ENCODE measurements at places on chromosomes 3 and 15.

DNA sequence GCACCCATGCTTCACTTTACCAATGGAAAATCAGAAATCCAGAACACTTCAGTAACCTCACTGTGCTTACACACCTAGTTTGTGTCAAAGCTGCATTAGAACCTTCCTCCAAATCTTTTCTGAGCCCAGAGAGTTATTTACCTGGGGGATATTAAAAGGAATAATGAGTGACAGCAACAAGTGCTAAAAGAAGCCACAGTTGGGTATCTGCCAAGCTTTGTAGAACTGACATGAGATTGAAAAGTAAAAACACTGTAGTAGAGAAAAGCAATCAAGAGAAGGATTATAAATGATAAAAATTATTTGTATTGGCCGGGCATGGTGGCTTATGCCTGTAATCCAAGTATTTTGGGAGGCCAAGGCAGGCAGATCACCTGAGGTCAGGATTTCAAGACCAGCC is 8.8 kb upstream of the TBC1D23 start:
- DNase-seq, result no peak

DNA sequence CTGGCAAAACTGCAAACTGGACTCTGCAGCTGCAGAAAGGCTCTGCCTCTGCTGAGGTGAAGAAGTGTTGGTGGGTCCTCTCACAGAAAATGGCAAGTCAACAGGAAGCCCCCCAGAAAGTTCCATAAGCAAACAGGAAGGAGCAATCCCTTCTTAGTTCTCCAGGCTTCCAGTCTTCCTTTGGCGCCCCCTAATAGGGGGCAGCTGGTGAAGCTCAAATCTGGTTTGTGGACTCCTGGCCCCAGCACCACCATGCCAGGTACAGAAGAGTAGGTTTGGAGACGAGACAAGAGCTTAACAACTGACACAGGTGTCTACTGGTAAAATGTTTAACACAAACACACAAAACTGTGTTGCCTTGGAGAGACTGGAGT is 35.5 kb downstream of the LEO1 start:
- no peak for DNase-seq

DNA sequence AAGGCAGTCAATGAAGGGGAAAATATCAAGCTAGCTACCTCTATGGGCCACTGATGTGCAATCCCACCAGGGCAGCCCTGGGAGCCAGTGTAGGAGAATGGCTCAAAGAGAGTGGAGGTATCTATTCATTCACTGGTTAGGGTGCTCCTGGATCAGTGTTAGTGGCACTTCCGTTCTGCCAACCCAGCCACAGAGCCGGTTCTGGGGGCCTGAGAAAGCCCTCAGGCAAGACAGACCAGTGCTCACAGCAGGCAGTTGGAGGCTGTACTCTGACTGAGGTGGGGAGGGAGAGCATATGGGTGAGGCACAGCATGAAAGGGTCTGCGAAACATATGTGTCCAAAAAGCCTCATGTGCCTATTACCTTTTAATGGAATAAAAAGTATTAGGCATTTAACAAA is 109.3 kb downstream of the KCNMB2 start:
- no peak for DNase-seq

DNA sequence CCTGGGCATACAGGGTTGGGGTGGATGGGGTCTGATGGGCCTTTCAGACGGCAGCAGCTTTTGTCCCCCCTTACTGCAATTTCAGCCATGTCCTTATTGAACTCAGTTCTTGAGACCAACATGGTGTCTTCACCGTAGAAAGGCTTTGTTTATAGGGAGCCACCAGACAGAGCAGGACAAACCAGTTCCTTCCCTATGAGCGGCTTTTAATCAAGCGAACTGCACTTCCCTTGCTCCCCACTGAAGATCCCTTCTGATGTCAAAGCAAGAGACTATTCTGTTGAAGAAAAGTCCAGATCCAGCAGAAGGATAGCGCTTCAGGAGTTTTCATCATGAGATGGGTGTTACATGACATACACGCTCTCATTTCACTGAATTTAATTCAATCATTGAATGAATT is 100.4 kb downstream of the CD47 start:
- DNase-seq, result no peak

DNA sequence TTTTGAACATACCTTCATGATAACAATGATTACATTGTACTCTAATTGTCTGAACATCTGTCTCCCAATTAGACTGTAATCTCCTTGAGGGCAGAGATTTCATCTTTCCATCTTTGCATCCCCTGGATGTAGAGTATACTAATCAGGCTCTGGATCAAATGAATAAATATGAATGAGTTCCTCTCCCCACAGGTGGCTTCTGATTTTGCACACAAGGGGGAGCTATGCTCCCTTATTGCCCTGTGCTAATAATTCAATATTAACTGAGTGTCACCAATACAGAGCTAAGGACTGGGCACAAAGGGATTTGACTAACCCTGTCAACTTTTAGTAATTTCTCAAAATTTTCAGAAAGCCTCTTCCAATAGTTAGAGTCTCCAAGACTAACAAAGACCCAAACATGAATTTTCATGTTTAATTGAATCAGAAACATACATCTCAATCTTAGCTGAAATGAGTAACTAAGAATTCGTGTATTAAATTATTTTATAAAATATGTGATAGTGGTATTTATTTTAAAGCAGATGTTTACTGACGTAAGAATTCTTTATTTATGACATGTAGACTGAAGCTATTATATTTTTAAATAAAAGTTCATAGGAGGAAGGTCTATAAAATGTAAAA is 3.0 kb downstream of the DUOXA1 start:
- peak; percentile 69 for DNase-seq

- no peak for DNase-seq
These were observed 151.0 kb downstream of the ALDH1A2 start for GRCh38 chr15:57914350-57915055.

- peak; percentile 70 for DNase-seq
These were observed 3.4 kb downstream of the PARP9 start for GRCh38 chr3:122560680-122561079.

DNA sequence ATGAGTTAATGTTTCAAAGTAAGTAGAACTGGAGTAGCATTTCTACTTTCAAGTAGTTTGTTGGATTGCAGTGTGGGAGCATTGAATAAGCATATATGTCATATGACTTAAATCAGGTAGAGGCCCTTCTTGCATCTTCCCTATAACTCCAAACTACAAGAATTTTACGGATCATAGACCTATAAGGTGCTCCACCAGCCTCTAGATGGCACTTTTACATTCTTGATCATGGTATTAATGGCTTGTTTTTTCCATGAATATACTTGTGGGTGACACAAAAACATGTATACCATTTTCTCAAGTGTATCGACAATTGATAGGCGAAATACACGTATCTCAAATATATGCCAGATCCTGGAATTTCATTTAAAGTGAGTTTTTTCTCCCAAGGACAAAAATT is 311.1 kb downstream of the ZPLD1 start:
- no peak for DNase-seq

- DNase-seq, result no peak
These were observed 146.1 kb downstream of the SMAD6 start for GRCh38 chr15:66848116-66848515.

DNA sequence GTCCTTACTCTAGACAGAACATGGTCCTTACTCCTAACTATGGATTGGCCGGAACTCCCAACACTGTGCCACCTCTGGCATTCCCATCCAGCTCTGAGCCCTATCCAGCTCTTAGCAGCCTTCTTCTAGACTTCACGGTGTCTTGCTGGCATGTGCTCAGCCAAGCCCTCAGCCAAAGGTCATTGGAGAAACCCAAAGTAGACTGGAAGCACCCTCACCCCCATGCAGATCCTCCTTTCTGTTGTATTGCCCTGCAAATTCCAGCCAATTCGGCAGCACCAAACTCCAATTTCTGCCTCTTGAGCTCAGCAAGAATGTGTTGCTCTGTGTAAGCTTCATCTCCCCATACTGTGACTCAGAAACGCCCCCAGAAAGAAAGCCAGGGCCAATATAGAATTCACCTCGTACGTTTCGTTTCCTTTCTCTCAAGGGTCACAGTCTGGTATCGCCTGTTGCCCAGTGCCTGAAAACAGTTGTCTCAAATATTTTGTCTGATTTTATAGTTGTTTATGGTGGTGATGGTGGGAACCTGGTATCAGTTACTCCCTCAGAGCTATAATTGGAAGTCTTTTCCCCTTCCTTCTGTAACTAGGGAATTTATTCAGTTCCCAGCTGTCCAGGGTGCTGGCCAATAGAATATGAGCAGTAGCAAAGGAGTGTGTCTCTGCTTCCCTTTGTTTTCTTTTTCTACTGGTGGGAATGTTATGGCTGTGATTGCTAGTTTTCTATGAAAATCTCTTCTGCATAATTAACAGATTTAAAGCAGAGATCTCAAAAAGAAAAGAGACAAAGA is 28.4 kb upstream of the EPHB3 start:
- no peak for DNase-seq

DNA sequence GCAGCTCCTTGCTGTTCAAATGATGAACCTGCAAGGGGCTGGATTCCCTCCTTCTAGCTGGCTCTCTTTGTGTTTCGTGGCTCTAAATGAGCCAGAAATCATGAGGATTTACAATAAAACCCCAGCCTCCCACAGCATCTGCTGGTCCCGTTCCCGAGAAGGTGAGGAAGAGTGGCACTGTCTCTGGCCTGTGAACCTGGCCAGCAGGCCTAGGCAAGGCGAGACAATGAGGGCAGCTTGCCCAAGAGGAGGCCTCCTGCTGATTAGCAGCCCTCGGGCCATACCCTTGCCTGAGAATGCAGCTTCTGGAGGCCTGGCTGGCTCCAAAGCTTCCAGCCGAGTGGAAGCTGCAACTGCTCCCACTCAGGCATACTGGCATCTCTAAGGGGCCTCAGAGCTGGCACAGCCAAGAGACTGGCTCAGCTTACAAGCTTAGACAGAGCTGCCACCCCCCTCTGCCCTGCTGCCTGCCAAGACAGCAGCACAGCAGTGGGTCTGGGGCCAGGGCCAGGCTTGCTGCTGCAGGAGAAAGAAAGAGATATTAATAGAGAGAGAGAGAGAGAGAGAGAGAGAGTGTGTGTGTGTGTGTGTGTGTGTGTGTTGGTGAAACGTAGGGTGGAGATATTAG is 76.5 kb downstream of the HMG20A start:
- DNase-seq, result no peak

- no peak for DNase-seq
These were observed 90.2 kb upstream of the KLF13 start for GRCh38 chr15:31236184-31237042.

GRCh38 chr3:123813876-123814275 is 70.3 kb downstream of the MYLK start:
- no peak for DNase-seq

DNA sequence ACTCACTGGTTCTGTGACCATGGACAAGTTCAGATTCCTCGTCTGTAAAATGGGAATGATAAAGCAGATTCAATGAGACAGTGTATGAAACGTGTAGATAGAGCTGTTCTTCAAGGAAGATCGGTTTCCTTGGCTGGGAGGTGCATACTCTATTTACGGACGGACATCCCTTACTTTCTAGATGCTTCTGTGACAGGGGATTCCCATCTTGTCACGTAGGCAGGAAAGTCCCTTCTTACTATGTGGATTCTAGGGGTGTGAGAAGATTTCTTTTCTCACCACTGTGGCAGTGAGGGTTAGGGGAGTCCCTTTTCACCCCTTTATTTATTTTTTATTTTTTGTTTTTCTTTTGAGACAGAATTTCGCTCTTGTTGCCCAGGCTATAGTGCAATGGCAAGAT is 180.9 kb upstream of the TBL1XR1 start:
- DNase-seq, result no peak

Data from CD4-positive, alpha-beta T cell treated with Interferon alpha-2 for 1 hour (primary cell).